ELR (cell line): ENCODE measurements at places on chromosomes 7 and 10.

DNA sequence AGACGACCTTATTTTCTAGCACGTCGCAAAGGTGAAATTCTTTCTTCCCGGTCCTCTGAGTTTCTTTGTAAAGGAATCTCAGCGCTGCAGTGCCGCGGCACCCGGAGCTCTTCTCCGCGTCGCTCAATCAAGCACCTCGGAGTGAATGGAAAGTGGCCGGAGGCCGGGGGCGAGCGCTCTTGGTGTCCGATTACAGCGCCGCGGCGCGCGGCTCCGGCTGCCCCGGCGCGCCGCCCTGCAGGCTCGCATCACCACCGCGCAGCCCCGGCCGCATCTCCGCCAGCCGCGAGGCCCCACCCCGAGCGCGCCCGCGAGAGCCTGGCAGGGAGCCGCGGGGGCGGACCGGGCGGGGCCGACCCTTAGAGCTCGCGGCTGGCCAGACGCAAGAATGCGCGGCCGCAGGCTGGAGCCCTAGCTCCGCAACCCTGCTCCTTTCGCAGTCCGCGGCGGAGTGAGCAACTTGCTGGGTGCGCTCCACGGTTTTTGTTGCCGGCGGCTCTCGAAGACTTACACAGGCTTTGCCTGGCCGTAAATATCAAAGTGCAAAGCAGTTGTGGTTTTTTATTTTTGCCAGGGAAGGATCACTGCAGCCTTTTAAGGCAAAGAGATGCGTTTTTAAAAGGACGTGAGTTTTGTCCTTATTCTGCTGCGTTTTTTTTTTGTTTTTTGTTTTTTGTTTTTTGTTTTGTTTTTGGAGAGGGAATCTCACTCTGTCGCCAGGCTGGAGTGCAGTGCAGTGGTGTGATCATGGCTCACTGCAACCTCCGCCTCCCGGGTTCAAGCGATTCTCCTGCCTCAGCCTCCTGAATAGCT is at the start of gene SEMA3C:
TSS of gene SEMA3C (minus strand) at position 143 of the 813 bp plus-strand sequence. CDS start 2,270 bp downstream, outside the sequence.
- DNase-seq = peak; percentile 95

DNA sequence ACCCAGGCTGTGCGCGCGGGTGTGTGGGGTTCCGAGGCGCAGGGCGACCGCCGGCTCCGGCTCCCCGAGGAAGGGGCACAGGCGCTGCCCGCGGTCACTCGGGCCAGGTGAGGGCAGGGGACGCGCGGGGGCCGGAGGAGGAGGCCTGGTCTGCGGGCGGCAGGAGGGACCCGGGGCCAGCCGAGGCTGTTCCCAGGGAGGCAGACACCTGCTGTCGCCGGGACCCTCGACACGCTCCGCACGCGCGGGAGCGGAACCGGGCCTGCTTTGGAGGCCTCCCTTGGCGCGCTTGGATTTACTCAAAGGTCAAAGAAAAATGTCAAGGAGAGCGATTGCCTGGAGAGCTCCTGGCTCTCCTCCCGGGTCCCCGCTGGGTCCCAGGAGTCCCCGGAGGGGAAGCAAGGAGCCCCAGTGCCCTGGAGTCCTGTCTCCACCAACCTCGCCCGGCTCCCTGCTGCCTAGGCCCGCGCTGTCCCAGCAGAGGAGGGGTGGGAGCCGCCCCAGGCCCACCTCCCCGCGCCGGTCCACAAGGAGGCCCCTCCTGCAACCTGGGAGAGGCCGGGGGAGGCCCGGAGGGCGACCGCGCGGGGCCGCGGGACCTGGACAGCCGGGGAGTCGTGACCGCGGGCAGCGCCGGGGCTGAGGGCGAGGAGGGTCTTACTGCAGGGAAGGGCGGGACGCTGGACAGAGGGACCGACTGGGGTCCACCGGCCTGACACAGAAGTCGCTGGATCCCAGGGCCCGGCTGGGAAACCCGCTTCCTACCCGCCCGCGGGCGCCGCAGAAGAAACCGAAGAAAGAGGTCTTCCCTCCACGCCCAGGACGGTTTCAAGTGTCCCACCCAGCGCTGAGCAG is 348.9 kb downstream of the DNAJB6 start:
- no peak for DNase-seq

- DNase-seq = no peak
These were observed 751.9 kb upstream of the POT1 start for GRCh38 chr7:125681508-125681907.

GRCh38 chr10:94591461-94592205 is 46.0 kb downstream of the HELLS start:
- no peak for DNase-seq

GRCh38 chr7:155709453-155709852 is 65.0 kb downstream of the RBM33 start:
- DNase-seq = no peak

GRCh38 chr10:59607970-59608369 is 101.7 kb downstream of the SLC16A9 start:
- DNase-seq = no peak

GRCh38 chr7:157440346-157441022 is 103.7 kb downstream of the DNAJB6 start:
- no peak for DNase-seq

- peak; percentile 41 for DNase-seq
These were observed 144.9 kb upstream of the AHR start for GRCh38 chr7:17153536-17153935.
